ENCODE measurements at places on chromosomes 12 and 14.

- no peak for DNase-seq
These were observed 207.2 kb upstream of the TMTC1 start for GRCh38 chr12:29990971-29991370.

- DNase-seq, result no peak
These were observed 203.5 kb upstream of the GZMB start for GRCh38 chr14:24837280-24838046.

- DNase-seq, result no peak
These were observed 48.2 kb upstream of the PSMA6 start for GRCh38 chr14:35243956-35244355.

- no peak for DNase-seq
These were observed 8.5 kb upstream of the HSP90AA1 start for GRCh38 chr14:102095231-102095870.

DNA sequence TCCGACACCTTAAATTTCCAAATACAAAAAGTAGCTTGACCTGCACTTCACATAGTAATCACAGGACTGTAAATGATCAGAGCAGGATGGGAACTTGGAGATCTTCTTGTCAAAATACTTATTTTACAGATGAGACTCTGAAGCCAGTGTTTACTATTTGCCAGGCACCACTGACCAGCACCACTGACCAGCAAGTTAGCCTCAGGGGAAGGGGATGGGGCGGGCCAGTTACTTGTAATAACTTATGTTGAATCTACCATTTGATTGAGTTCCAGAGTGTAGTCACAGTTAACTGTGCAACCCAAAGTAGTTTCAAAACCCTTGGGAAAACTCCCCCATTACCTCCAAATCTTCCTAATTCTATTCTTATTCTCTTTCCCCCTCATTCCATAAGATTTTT, 278.4 kb downstream of the PCNX1 start:
- no peak for DNase-seq

DNA sequence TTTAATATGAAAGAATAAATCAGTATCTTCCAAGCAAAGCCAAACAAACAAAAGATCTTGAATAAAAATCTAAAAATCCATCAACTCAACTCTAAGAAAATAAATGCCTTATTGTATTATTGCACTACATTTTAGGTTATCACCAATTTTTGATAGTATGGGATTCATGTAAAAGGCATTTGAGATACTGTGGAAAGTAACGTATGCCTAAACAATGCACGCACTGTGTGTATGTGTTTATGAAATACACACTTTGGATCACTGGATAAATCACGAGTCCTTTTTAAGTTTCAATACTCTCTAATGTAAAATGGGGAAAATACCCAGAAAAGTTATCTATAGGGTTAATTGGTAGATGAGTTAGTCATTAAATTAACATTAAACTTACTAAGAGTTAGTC, 17.7 kb downstream of the WBP11 start:
- DNase-seq, result no peak

DNA sequence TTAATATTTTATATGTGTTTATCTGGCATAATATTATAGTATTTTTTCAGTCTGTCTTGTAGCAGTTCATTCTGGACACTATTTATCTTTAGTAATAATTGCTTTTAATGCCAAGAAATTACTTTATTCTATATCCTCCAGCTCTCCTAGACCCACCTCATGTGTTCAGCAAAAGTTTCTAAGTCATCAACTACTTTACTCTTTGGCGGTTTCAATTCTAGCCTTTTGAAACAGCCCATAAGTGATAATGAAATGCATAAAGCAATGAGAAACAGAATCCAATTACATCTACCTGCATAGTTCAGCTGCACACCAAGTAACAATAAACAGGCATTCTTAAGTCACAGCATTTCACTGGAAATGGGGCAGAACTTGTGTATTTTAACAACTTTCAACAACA, 225.5 kb downstream of the SLC25A21 start:
- DNase-seq, result no peak

GRCh38 chr12:49160399-49160798, 28.5 kb downstream of the TUBA1A start:
- no peak for DNase-seq

DNA sequence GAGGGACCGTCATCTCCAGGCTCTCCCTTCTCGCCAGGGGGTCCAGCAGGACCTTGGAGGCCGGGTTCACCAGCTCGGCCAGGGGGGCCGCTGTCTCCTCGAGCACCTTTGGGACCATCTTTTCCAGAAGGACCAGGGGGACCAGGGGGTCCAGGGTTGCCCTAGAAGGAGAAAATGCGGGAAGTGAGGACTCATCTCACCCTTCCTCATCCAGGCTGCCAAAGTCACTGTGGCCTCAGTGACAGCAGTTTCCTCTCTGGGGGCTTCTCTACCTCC, 15.1 kb downstream of the TMEM106C start:
- no peak for DNase-seq

All from COR-L47 (cell line).